ENCODE measurements at places on chromosomes 2 and 18.

GRCh38 chr18:27278131-27278530 lies 93.0 kb upstream of the CHST9 start:
- no peak for DNase-seq

- DNase-seq: peak; percentile 23
Measured at GRCh38 chr2:172350839-172351479, 76.4 kb upstream of the ITGA6 start.

- DNase-seq: no peak
Measured at GRCh38 chr2:86231680-86232372, 32.6 kb downstream of the MRPL35 start.

DNA sequence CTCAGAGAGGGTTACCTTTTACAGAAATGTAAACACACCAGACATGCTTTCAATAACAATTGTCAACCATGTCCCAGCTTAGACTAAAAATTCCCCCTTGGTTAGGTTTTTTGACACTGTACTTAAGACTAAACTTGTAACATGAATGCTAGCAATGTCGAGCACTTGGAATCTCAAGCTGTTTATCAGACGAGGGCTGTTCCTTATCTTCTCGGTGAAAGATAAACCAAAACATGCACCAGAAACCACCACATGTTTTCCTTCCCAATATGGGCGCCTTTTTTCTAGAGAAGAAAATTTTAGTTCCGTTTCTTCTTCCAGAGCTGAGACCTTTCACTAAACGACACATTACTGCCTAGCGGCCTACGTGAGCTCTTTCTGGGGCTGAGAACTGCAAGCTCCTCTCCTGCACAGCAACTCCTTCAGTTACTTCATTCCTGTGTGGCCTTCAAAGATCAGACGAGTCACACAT lies 42.4 kb upstream of the ACKR3 start:
- no peak for DNase-seq

DNA sequence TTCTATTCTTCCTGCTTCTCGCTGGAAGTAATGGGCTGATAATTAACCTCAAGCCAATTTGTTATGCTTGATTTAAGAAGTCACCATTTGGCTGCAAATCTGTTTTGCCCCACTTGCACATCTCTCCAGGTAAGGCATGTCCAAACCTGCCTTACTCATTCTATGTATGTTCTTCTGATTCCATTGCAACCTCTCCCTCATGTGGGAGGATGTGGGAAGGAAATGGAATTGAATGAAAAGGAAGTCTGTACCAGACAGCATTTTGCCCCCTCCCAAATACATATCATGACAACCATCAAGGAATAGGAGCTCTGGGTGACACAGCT lies 131.7 kb downstream of the NRP2 start:
- no peak for DNase-seq

GRCh38 chr2:16481351-16481750 lies 184.3 kb downstream of the CYRIA start:
- no peak for DNase-seq

DNA sequence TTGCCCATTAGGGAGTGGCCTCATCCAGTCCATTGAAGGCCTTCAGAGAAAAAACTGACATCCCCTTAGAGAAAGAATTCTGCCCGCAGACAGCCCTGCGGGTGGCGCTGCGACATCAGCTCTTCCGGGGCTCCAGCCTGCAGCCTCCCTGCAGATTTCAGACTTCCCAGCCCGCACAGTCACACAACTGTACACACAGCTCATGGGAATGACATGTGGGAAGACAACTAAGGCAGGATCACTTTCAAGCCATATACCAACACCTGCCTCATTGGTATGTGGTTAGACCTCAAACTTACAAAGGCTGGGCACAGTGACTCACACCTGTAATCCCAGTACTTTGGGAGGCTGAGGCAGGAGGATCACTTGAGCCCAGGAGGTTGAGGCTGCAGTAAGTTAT lies 24.8 kb upstream of the TUBB6 start:
- DNase-seq: no peak

- DNase-seq: no peak
Measured at GRCh38 chr2:55371376-55371775, 48.3 kb downstream of the CCDC88A start.

GRCh38 chr18:28366676-28367075 lies 189.7 kb upstream of the CDH2 start:
- no peak for DNase-seq

DNA sequence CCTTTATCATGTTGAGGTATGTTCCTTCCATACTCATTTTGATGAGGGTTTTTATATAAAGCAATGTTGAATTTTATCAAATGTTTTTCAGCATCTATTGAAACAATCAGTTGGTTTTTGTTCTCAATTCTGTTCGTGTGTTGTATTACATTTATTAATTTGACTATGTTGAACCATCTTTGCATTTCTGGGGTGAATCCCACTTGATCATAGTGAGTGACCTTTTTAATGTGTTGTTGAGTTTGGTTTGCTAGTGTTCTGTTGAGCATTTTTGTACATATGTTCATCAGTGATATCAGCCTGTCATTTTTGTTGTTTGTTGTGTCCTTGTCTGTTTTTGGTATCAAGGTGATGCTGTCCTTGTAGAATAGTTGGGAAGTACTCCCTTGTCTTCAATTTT lies 110.9 kb downstream of the MYO3B start:
- no peak for DNase-seq

- DNase-seq: no peak
Measured at GRCh38 chr2:118800736-118801135, 46.7 kb downstream of the EN1 start.

DNA sequence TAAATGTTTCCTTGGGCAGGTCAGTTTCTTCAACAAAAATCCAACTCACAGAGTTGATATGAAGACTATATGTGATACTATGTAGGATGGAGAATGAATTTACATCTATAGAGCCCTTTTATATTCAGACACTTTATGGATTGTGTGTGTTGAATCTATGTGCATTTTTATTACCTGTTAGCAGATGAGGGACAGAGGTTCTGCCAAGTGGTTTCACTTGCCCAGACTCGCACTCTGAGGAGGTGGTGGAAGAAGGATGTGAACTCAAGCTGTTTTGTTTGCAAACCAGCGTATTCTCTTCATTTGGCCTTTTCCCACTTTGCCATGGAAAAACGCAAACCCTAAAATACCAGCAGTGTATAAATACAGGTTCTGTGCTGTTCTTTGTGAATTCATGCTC lies 237.6 kb downstream of the TDRD15 start:
- no peak for DNase-seq

DNA sequence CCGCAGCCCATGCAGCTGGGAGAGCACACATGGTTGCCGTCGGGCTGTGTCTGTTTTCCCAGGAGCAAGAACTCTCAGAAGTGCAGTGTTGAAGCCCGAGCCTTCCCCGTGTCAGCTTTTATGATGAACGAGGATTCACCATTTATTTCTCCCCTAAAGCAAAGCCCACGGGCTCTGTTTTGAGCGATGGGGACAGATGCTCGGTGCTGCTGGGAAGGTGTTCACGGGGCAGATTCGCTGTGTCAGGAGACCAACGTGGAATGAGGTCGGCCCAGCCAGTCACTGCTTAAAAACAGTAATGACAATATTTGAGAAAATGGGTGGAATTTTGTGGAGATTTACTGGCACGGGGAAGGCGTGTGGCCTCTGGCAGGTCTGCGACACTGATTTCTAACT lies 43.9 kb downstream of the NFATC1 start:
- DNase-seq: no peak

GRCh38 chr2:186515376-186515775 lies 29.3 kb downstream of the ZC3H15 start:
- DNase-seq: no peak

GRCh38 chr2:24412812-24413211 lies 52.5 kb upstream of the ITSN2 start:
- DNase-seq: no peak

DNA sequence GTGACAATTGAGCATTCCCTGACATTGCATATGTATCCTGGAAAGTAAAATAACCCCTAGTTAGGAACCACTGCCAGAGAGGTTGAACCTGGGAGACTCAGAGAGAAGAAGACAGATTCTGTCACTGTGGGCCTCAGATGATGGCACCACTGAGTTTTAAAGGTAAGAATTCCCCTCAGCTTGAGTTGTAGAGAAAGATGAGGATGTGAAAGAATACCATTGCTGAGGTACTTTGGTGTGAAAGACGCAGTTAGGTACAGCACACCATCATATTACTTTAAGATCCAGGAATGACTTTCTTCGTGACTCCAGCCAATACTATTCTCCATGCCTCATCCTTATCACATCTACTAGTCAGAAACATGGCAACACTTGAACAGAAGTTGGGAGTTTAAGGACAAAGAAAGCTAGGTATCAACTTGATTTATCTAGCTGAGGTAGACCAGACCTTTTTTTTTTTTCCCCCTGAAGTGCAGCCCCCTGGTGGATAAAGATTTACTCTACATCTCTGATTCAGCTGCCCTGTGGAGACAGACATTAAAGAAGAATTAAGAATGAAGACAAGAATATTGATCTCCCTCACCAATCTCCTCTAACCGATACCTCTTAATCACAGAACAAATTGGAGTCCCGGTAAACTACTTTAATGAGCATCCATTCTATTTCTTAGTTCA lies 630.5 kb upstream of the FANCL start:
- DNase-seq: no peak

- DNase-seq: no peak
Measured at GRCh38 chr2:185291035-185291647, 447.5 kb upstream of the FSIP2 start.

All from caudate nucleus (tissue), 63 donors.